ENCODE measurements at places on chromosomes 3 and 15.

DNA sequence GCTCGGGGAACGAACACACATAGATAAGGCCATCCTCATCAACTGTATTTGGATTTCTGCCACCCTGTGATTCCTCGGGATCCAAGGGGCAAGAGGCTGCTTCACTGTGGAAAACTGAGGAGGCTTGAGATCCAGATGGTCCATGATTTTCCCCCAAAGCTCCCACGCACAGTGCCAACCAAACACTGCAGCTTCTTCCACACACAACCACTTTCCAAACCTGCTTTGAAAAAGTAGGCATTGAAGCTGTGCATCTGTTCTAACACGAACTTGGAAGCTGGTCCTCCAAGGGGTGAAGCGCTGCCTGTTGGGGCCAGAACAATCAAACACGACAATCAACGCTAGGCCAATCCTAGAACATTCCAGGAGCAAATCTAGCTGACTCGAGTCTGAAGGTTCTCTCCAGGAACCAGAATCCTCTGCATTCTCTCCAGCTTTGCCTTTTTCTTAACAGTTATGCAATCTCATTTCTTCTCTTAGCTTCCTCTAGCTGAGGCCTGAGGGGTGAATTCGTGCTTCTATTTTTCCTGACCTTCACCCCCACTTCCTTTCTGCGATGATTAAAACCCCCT is 104.4 kb downstream of the LRRK1 start:
- DNase-seq = no peak

DNA sequence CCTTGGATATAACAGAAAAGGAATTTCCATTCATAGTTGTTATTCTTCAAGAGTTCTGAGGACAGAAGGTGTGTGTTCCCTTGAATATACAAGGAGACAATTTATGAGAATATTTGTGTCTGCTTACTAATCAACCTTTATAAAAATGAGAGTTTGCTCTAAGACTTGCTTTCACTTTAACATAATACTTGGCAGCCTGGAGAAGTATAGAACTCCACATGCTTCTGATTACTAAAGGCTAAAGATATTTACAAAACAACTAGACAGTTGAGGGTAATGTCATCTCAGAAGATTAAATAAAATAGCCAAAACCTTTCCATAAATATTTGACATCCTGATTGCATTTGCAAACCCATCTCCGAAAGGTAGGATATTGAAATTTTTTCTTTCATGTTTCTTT is 727.1 kb upstream of the NAALADL2 start:
- DNase-seq = no peak

DNA sequence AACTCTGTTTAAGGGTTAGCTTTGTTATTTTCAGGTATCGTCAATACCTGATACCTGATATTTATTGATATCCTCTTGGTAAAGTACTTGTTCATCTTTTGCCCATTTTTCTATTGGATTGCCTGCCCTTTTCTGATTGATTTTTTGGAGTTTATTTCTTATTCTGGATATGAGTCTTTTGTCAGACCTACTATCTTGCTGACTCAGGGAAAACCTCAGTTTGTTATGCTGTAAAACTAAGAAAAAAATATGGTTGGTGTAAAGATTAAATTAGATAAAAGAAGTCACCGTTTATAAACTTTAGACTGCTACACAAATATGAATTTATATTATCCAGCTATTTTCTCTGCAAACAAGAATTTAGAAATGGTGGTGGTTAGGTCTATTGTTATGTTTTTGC is 65.9 kb downstream of the CHRNA7 start:
- no peak for DNase-seq

DNA sequence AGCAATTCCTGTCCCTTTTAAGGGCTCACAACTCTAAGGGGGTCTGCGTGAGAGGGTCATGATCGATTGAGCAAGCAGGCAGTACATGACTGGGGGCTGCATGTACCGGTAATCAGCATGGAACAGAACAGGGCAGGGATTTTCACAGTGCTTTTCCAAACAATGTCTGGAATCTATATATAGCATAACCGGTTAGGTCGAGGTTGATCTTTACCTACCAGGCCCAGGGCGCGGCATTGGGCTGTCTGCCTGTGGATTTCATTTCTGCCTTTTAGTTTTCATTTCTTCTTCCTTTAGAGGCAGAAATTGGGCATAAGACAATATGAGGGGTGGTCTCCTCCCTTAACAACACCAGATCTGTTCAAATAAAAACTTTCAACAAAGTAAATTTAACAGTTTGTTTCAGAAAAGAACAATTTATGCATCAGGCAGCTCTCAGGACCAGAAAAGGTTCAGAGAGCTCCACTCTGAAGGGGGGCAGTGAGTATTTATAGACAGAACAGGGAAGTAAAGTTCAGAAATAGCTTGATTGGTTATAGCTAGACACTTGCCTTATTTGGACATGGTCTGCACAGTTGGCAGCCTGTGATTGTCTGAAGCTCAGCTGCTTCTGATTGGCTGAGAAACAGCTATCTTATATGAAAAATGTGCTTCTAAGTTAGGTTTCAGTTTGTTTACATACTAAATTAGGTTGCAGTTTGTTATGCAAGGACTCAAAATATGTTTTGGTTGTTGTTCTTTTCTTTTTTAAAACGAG is 17.2 kb upstream of the B4GALT4 start:
- no peak for DNase-seq

- DNase-seq = no peak
Observed at GRCh38 chr3:183312433-183312832, 59.4 kb downstream of the B3GNT5 start.

DNA sequence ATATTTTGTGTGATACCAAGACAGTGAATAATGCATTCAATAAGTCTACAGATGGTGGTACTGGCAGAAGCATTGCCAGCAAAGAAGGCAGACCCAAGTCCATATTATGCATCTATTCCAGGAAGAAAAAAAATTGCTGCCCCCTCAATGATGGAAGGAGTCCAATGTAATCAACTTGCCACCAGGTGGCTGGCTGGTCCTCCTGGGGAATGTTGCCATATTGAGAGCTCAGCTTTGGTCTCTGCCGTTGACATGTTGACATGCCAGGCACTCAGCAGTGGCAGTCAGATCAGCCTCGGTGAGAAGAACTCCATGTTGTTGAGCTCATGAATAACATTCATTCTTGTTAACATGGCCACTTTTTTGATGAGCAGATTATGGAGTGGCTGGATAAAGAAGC is 298.5 kb downstream of the IGSF11 start:
- DNase-seq = no peak

Measured in cortex of kidney (tissue), 1 donor.